ENCODE measurements at places on chromosomes 16 and 17. TPM values are rescaled to one million over a fixed set of nuclear protein-coding genes. Genes with fewer than 3 reads are reported as not detected.

- no peak for DNase-seq
These were observed 25.6 kb downstream of the UNK start for GRCh38 chr17:75810216-75810615.

DNA sequence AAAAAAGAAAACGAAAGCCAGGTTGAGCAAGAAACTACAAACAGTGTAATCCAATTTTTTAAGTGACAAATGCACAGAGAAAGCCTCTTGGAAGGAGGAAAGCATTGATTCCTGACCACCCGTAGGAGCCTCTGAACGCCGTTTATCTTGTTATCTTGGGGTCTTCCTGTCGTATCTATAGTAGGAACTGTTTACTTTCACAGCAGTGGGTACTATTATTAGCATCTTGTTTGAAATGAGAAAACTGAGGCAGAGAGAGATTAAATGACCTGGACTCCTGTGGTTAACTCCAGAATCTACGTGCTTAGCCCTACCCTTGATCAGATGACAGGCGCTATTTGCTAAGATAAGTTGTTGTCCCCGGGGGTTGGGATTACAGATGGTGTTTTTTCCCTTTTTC, 196.7 kb upstream of the FOXF1 start:
- no peak for DNase-seq

GRCh38 chr16:81394966-81395655, 49.5 kb upstream of the CMIP start:
- no peak for DNase-seq

- no peak for DNase-seq
These were observed 70.2 kb upstream of the NETO2 start for GRCh38 chr16:47213761-47214440.

- DNase-seq = no peak
These were observed 45.1 kb upstream of the IRF8 start for GRCh38 chr16:85853547-85854545.

DNA sequence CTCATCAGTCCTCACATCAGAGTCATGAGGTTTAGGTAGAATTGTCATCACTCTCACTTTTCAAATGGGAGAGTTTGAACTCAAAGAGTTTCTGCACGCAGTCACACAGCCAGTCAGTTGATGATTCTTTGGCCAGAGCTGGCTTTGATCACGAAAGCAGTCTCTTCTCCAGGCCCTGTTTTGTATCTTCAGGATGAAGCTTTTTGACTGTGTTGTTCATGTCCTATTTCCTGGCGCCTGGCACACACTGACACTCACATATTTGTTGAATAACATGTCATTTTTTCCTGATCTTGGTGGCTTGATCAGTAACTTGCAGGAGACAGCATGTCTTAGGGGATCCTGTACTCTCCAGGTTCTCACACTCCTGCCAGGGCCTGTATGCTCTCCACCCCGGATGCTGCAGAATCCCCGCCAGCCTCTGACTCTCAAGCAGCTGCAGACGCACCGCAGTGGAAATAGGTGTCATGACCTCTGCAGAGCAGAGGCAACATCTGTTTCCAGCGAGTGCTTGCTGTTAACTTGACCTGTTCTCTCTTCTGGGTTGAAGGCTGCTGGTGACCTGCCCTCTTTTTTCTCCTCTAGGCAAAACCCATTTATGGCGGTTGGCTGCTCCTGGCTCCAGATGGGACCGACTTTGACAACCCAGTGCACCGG, 33.0 kb downstream of the MPRIP start:
- peak; percentile 11 for DNase-seq

DNA sequence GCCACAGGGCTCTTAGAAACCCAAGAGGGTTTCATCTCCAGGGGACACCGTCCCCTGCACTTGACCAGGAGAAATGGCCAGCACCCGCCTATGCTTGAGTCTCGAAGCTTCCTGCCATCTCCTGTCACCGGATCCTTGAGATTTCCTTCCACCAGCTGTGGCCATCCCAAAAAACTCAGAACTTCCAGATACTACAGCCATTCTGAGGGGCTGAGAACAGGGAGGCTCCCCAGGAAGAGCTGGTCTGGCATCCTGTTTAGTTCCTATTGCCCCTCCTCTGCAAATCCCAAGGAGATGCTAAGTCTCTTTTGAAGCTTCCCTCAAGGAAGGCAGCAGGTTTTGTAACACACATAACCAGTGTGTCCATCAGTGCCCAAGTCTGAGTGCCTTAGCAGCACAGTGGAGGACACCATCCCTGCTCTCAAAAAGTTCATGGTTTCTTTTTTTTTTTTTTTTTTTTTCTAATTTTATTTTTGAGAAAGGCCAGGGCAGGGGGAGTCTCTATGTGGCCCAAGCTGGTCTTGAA, 2.0 kb downstream of the UBALD2 start:
- no peak for DNase-seq

DNA sequence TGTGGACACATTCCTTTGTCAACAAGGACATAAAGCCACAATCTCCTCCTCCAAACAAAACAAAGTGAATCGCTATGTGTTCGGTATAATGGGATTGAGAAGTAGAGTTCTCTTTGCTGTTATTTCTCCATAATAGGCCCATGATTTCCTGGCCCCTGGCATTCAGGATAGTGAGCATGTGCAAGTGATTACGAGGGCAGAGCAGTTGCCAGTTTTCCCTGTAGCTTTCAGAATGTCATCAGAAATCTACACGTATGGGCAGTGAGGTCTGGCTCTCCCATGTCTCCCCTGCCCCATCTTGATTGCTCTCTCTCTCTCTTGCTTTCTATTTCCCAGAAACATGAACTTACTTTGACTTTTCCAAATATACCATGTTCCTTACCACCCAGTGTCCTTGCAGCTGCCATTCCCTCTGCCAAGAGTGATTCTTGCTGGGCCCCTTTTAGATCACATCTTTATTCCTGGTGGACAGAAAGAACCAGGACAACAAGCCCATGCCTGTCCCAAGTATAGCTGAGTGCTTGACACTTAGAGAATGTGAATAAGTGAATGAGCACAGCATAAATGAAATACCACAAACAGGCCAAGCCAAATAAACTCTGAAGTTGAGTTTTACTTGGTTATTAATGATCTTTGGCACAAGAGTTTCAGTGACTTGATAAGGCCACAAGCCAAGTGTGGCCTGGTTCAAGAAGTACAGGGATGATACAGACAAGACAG, 273.1 kb downstream of the CDH13 start:
- DNase-seq = no peak

- DNase-seq = no peak
These were observed 72.7 kb downstream of the PRKCA start for GRCh38 chr17:66375121-66375520.

GRCh38 chr17:31654936-31655335, 204.1 kb downstream of the COPRS start:
- DNase-seq = no peak

DNA sequence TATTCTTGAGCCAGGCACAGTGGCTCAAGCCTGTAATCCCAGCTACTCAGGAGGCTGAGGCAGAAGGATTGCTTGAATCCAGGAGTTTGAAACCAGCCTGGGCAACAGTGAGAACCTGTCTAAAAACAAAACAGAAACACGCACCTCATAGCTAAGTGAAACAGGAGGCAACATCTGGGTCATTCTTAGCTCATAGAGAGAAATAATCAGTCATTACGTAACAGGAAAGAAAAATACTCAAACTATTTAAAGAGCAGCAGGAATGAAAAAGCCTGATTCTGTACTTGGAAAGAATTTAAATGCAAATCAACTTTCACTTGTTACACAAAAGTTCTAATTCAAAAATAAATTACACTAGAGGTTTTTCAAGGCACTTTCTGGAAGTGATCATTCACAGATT, 17.2 kb downstream of the CHCT1 start:
- no peak for DNase-seq

DNA sequence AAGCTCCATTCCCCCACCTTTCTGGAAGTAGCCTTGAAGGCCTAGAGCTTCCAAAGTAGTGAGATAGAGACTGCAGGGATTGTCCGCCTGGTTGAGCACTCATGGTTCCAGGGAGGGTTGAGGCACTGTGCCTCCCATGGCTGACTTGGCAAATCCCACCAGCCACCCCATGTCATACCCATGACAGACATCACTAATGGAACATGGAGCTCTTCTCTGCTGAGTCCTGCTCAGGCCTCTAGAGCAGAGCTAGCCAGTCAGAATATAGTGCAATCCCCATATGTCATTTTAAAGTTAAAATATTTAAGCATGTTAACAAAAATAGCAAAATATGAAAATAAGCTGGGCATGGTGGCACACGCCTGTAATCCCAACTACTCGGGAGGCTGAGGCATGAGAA, 28.8 kb downstream of the UNC13D start:
- no peak for DNase-seq

DNA sequence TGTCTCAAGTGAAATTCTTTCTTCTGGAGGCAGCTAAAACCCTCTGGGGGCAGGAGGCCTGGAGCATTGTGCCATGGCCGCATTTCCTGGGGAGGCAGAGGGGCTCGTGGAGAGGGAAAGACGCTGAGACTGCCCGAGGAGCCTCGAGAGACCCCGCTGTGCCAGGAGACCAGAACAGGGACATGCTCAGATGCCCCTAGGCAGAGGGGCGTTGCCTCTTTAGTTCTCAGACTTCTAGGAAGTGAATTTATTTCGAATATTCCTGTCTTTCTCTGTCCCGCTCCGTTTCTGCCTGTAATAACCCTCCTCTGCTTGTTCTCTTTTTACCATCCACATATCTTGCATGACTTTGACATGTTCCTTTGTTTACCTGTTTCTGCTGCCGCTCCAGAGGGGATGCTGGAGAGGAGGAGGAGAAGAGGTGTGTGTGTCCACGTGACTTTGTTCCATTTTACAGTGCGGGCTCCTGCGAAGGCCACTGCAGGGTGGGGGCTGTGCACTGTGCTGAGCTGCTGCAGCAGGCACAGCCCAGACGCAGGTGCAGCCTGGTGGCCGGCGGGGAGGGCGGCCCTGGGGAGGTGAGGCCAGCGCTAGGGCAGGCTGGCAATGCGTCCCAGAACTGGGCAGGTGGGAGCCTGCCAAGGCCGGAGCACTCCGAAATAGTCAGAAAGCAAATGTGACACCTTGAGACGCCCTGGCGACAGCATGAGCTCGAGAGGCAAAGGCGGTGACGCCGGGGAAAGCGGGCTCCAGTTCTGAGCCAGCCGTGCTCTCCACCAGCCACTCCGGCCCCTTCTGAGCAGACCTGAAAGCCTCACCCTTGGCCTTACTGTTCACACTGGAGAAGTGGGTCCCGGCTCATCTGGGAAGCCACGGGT, 29.9 kb downstream of the CIBAR2 start:
- no peak for DNase-seq

DNA sequence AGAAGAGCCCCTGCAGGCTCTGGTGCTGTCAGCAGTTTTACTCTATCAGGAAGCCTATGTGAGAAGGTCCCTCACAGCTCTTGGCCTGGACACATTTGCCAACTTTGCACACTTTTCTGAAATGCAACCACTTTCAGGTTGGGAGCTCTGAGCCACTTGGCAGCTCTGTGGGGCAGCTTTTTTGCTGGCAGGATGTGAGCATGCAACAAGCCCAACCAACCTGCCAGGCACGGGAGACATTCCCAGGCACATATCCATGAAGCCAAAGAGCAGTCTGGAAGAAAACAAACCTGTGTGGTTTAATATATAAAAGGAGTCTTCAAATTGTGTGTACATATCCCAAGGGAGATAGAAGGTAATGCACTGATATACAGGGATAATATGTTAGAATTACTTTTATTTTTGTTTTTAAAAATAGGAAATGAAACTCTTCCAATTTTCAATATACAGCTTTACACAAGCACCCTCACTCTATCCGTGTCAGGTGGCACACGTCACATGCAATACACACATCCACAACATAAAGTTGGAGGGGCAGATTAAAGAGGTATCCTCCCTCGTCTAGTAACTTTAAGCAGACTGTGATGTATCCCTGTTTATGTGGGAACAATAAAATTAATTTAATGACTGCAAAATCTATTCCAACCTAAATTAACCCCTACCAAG, 57.4 kb upstream of the COX10 start:
- DNase-seq = no peak

GRCh38 chr16:46899443-46900143, 15.4 kb downstream of the GPT2 start:
- no peak for DNase-seq

- no peak for DNase-seq
These were observed 27.2 kb upstream of the WWOX start for GRCh38 chr16:78072275-78072674.

- DNase-seq = no peak
These were observed 27.5 kb downstream of the PIMREG start for GRCh38 chr17:6471531-6472465.

- DNase-seq = no peak
These were observed 911.6 kb downstream of the KCNJ2 start for GRCh38 chr17:71080937-71081336.

SLC5A11 gene
- polyA plus RNA-seq = 6.5 TPM

SDR42E2 gene
- polyA plus RNA-seq = 0.19 TPM

DNAI2 gene
- polyA plus RNA-seq = 0.16 TPM

RGS9 gene
- polyA plus RNA-seq = 15.8 TPM

CFAP52 gene
- polyA plus RNA-seq = 2.6 TPM

MILR1 gene
- 2.1 TPM for polyA plus RNA-seq

SALL1 gene
- 140 TPM for polyA plus RNA-seq

KCNJ2 gene
- polyA plus RNA-seq = 2.3 TPM

KIF2B gene
- polyA plus RNA-seq = not detected

KRT39 gene
- polyA plus RNA-seq = 0.09 TPM

CDK5R1 gene
- polyA plus RNA-seq = 4.2 TPM

KCNH4 gene
- polyA plus RNA-seq = 0.06 TPM

MT1M gene
- polyA plus RNA-seq = 0.96 TPM

Data from left renal cortex interstitium (tissue), 4 donors.